NCI-H2029 treated with DMSO at 0.1 percent for 48 hours (cell line): ENCODE measurements at places on chromosomes 5 and 9.

GRCh38 chr9:70040376-70040903, 3.2 kb upstream of the MAMDC2 start:
- no peak for DNase-seq

DNA sequence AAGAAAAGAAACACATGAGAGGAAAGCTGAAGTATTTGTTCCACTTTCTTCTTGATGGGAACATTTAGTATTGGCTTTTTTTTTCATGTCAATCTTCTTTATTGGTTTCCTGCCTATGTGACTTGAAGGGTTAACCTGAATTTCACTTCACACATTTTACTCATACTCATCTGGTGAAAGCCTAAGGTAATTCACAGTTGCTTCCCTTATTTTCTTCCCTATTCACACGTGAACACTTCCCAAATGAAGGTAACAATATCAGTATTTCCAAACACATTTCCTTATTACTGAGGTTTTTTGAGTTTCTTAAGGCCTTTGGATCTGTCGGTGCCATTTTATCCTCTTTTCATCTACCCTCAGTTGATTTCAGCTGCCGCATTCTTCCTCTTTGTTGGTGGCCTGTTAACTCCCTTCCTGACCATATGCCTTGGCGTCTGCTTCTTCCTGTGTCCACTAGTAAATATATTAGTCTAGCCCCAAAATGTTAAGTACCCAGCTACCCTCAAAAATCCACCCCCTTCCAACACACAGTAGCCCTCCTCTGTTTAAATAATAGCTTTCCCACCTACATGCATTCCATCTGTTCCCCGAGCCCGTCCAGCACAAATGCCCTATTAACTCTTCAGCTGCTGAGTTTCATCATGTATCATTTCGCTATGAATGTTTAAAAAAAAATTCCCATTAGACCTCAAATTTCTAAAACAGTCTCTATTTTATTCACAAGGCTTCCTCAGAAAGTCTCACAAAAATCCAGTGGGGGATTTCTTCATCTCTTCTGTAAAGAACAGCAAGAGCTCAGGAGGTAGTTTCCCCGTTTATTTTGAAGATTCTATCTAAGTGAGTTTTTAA, 97.3 kb downstream of the USP20 start:
- no peak for DNase-seq

GRCh38 chr9:72524820-72525540, 3.6 kb downstream of the TMC1 start:
- no peak for DNase-seq

DNA sequence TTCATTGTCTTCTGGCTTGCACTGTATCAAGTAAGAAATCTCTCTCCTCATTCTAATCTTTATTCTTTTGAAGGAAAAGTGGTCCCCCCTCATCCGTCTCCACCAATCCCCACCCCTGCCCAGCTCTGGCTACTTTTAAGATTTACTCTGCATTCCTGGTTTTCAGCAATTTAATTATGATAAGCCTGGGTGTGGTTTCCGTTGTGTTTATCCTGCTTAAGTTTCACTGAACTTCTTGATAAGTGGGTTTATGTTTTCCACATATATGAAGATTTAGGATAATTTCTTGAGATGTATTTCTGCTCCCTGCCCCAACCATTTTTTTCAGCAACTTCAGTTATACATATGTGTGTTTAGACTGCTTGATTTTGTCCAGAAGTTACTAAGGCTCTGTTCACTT, 46.5 kb downstream of the PTBP3 start:
- no peak for DNase-seq

DNA sequence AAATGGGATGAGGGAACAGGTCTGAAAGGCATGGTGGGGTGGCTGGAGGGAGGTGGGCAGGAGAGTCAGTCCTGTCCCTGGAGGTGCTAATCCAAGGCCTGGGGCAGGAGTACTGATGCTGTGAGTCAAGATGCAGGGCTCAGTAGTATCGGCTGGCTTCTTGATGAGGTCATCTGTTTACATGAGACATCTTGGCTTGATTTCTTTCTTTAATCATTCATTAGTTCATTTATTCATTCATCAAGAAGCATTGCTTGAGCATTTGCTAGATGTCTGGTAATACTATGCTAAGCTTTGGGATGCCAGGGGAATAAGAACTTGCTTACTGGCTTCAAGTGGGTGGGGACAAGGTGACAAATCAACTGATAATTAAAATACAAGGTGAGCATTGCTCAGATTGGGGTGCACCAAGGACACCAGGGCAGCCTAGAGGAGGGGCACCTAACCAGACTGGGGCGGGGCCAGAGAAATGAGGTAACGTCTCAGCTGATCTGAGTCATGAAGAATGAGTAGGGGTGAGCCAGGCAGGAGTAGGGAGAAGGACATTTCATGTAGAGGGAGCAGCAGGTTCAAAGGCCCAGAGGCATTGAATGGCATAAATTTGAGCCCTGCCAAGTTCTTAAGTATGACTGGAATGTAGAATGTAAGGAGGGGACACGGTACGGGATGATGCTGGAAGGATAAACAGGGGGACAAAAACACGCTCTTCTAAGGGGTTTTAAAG, 88.8 kb downstream of the EGFLAM start:
- DNase-seq, result no peak

GRCh38 chr9:33249087-33249658, 9.2 kb downstream of the SPINK4 start:
- DNase-seq, result no peak

- DNase-seq, result no peak
Measured at GRCh38 chr9:132986114-132986513, 7.6 kb downstream of the GFI1B start.

GRCh38 chr5:8299716-8300115, 430.8 kb downstream of the MTRR start:
- DNase-seq, result no peak

GRCh38 chr5:62306896-62307689, 1.1 kb downstream of the KIF2A start:
- DNase-seq, result no peak

- DNase-seq, result no peak
Measured at GRCh38 chr9:137031904-137032640, at the start of gene FUT7. FUT7 (minus strand) TSS chr9:137032088; CDS start chr9:137031991, 97 bp downstream.

GRCh38 chr5:174292348-174292747, 246.8 kb downstream of the NSG2 start:
- DNase-seq, result no peak

DNA sequence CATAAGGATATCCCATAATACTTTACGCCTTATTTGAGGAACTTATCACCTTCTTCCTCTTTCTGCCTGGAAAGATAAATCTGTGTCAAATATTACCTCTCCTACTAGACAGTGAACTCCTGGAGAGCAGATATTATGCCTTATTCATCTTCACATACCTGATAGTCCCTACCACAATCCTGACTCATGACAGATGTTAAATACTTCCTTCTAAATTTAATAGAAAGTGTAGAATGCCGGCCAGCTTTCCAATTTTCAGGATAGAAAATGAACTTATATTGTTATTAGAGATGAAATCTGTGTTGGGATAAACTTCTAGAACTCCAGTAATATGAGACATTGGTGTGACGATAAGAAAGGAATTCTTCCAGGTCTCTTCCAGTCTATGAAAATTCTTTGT, 89.0 kb downstream of the GCNT4 start:
- DNase-seq, result no peak

DNA sequence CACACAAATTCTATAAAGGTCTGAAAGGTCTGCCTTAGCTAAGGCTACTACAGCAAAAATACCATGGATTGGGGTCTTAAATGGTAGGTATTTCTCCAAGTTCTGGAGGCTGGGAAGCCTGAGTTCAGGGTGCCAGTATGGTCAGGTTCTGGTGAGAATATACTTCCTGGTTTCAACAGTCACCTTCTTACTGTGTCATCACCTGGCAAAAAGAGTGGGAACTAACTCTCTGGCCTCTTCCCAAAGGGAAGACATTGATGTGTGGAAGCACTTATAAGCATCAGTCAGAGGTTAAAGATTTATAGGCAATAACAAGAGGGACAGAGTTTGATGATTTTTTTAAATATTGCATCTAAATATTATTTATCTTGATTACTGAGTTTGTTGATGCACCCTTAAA, 53.0 kb downstream of the ZNF622 start:
- peak; percentile 7 for DNase-seq
